ENCODE measurements at places on chromosomes 2 and 18. TPM values are rescaled to one million over a fixed set of nuclear protein-coding genes. Genes with fewer than 3 reads are reported as not detected.
A peak's percentile ranks its signal among the peaks of the same experiment; 100 is the strongest.

- no peak for DNase-seq
Measured at GRCh38 chr2:72276356-72276755, 128.7 kb upstream of the CYP26B1 start.

- DNase-seq, result no peak
Measured at GRCh38 chr18:26813043-26813442, 52.5 kb downstream of the AQP4 start.

GRCh38 chr2:122635686-122636085 lies 880.2 kb downstream of the TSN start:
- DNase-seq, result no peak

DNA sequence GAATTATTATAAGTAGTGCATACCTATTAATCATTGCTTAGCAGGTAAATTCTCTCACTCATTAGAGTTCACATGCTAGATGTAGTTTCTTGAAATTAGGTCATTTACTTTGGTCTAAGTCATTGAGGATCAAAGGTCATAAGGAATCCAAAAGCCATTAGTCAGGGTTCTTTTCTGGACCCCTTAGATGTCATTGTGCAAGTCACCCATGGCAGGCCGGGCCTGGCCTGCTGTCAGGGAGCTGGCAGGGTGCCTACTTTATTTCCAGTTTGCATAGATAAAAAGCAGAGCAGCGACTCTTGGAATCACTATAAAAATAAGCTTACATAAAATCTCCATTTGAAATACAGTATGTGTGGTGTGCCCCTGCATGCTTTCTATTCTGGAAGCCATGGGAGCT lies 91.3 kb downstream of the MEIS1 start:
- no peak for DNase-seq

DNA sequence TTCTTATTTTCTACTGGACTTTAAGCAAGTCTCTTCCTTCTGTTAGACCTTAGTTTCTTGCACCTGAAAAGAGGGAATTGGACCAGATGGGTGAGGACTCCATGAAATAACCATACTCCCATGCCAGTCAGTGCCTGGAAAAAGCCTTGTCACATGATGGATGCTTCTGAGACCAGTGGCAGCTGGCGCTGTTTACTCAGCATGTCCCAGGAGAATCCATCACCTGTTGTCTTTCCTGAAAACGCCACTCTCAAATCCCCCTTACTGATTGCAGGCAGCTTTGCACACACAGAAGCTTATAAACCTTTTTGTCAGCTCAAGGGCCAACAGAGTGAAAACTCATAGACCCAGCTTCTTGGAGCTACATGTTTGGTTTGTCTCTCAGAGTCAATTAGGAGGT lies 117.6 kb downstream of the POLE4 start:
- DNase-seq, result no peak

- DNase-seq, result no peak
Measured at GRCh38 chr2:53188851-53189510, 578.6 kb upstream of the CHAC2 start.

GRCh38 chr18:11989966-11990380 lies 8.7 kb downstream of the IMPA2 start:
- DNase-seq, result no peak

DNA sequence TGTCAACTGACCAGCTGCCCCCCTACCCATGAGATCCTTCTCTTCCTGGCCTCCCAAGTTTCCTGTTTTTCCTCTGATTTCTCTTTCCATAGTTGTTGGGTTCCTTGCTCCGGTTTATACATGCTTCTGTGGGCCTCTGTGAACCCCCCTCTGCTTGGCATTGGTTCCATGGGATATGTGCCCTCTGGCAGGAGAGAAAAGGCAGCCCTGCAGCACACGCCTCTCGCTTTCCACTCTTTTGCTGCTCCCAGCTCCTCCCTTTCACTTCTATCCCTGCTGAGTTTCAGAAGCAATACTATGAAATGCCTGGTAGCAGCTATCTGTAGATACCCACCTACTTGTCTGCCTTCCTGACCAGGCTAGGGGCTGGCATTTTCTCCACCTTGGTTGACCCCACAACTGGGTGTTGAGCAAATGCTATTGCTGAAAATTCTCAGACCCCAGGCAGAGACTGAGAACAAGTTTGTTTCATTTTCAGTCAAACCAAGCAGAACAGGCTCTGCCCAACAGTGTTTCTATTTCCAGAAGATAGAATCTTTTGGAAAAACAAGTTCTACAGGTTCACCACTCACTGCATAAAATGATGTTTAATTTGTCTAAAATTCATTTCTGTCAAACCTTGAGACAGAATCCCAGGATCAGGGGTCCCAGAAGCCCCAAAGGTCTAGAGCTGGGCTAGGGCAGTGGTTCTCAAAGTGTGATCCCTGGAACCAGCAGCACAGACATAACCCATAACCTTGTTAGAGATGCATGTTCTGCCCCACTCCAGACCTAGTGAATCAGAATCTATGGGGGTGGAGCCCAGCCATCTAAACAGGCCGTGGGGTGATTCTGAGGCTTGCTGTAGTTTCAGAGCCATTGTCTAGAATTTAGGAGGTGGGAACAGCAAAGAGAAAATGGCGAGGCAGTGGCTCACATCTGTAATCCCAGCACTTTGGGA lies 13.4 kb downstream of the CAPG start:
- no peak for DNase-seq

DNA sequence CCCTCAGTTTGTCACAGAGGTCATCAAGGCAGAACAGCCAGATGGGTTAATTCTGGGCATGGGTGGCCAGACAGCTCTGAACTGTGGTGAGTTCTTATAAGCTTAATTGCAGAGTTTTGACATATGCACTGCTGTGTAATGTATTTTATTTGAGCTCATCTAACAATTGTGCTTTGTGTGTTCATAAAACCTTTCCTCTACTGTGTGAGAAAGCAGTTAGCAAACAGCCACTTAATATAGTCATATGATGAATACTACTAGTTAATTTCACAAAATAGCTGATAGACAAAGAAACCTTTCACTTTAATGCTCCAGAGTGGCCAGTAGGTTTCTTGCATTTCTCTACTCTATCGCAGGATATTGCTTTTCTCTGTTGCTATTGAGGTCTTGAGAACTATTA lies 43.1 kb downstream of the CPS1 start:
- DNase-seq, result no peak

- DNase-seq, result no peak
Measured at GRCh38 chr2:130327703-130328527, 14.8 kb upstream of the IMP4 start.

DNA sequence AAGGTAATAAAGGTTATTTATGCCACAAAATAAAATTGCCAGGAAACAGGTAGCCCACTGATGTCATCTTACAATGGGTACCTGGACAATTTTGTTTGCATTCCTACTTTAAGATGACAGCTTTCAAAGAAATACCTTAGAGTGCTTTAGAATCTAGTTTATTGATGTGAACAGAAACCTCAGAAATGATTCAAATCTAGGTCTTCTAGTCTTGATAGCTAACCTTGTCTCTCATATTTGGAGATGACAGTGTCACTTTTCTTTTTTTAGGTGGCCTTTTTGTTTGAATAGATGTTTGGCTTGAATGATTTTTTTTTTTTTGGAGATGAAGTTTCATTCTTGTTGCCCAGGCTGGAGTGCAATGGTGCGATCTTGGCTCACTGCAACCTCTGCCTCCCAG lies 69.1 kb downstream of the PIK3C3 start:
- no peak for DNase-seq

DNA sequence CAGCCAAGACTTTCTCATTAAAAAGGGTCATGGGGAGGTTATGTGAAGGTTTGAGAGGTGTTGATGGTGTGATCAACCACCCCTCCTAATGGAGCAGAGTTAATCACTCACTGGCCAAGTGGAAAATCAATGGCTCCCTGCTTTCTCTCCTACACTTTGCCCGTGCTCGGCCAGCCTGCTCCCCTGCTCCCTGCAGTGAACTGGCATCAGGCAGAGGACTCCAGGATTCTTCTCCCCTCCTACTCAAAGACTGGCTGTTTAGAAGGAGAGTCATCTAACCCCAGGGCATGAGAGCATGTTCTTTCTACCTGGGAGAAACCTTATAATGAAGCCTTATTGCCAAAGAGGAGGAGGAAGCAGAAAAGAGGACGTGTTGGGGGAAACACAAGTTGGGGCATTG lies 74.9 kb downstream of the SGPP2 start:
- no peak for DNase-seq

DNA sequence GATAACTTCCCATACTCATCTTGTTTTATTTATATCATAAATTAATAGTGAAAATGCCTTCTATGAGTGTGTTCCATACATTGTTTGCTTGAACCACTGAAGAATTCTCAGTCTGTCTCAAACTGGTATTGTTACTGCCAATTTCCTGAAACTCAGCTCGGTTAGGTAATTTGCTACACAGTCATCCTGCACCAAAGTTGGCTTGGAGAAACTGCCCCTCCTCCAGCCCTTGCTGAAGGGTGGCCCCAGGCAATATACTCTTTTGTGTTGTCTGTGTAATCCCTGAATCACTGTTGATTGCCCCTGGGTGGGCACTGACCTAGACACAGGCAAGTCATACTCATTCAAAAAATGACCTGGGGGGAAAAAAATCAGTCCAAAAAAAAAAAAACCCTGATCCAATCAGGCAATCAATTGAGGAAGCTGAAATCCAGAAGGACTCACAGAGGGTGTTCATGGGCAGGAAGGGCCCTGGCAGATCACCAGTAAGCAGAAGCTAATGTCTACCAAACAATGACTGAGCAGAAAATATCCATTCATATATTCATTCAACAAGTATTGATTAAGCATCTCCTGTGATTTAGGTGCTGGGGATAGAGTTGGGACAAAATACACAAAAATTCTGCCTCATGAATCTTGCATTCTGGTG lies 3.8 kb upstream of the SESTD1 start:
- DNase-seq, result peak; percentile 60

- DNase-seq, result peak; percentile 36
Measured at GRCh38 chr2:191933307-191934105, 86.6 kb upstream of the CAVIN2 start.

GRCh38 chr18:54531402-54532065 lies 59.5 kb upstream of the DYNAP start:
- no peak for DNase-seq

DNA sequence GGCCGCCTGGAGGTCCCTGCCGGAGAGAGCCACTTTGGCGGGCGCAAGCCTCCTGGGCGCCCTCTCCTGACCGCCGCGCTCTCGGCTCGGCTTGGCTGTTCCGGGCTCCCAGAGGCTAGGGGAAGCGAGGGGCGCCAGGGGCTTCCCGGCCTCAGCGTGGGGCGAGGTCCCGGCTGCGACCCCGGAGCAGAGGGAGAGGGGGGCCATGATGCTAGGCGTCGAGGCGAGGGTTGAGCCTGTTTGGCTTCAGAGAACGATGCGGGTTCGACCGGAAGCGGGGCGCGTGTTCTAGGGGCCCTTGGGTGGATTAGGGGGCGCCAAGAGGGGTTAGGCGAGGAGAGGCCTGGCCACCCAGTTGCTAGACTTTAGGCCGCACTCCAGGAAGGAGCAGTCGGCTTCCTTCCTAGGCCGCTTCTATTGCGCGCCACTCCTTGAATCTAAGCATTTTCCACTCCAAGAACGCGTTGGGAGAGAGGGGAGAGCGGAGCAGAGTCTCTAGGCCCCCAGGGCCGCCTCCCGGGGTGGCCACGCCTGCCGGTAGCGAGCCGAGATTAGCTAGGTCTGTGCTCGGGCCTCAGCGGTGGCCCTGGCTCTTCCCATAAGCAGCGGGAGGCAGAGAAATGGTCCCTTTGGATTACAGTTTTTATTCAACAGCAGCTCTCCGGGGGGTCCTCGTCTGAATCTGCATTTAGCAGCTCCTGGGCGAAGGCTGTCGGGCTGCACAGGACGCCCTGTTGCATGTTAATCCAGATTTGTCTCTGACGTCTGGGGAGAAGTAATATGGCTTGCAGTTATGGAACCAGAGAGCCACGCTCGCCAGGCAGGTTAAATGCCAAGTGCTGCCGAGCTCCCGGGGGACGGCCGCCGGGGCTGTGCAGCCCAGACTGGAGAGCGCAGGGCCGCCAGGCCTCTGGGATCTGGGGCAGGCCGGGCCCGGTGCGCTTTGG lies 11.3 kb downstream of the MEIS1 start:
- no peak for DNase-seq

DNA sequence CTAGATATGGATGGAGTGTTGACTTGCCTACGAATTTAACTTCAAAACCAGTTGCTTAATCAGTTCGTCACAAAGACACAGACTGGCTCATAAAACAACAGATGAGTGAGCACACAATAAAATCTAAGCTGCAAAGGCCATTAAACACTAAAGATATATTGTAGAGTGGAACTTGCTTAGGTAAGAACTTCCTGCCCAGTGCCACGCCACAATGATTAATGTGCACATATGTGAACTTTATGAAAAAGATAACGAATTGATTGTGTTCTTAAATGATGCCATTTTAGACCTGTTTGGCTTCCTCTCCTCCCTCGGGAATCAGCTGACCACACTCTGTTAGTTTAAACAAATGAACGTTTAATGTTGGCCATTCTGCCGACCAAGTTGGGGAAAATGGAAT lies 2031.3 kb upstream of the CELF4 start:
- no peak for DNase-seq

CACNB4 gene
- 0.19 TPM for total RNA-seq

CFC1B gene
- total RNA-seq, result not detected

NPPC gene
- total RNA-seq, result not detected

SPATA3 gene
- total RNA-seq, result 0.53 TPM

HPCAL1 gene
- total RNA-seq, result 82.2 TPM

EPB41L3 gene
- 0.77 TPM for total RNA-seq

HOXD13 gene
- not detected for total RNA-seq

ZC3H8 gene
- 13.0 TPM for total RNA-seq
